ENCODE measurements at places on chromosomes 5 and 9.

DNA sequence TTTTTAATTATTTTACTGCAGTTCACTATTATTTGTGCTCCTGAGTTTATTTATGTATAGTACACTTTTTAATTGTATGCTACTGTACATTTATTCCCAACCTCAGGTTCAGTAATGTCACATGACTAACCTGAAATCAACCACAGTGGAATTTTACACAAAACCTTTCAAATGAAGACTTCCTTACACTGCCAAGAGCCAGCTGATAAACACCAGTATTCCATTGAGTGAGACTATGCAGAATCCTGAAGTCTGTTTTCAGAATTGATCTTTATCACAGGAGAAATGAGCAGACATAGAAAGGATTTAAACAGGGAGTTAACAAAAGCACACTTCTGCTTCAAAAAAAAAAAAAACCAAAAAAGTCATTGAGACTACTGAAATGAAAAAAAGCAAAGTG is 219.5 kb downstream of the PRR16 start:
- DNase-seq, result no peak

- no peak for DNase-seq
Measured at GRCh38 chr9:15512204-15512603, 1.4 kb upstream of the PSIP1 start.

DNA sequence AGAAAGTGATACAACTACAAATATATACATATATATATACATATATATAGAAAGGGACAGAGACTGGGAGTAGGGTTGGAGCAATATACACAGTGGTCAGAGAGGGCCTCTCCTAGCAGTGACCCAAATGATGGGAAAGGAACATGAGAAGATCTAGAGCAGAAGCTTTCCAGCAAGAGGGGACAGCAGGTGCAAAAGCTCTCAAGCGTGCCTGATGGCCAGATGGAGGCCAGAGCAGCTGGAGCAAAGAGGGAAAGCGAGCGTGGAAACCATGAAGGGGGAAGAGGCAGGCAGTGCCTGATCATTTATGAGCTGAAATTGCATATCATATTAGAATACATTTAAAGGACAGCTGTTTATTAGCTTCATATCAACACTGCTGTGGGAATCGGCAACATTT is 7.6 kb upstream of the GRPEL2 start:
- DNase-seq, result no peak

GRCh38 chr9:128540634-128541360 is 11.6 kb upstream of the SPTAN1 start:
- DNase-seq, result peak; percentile 89

DNA sequence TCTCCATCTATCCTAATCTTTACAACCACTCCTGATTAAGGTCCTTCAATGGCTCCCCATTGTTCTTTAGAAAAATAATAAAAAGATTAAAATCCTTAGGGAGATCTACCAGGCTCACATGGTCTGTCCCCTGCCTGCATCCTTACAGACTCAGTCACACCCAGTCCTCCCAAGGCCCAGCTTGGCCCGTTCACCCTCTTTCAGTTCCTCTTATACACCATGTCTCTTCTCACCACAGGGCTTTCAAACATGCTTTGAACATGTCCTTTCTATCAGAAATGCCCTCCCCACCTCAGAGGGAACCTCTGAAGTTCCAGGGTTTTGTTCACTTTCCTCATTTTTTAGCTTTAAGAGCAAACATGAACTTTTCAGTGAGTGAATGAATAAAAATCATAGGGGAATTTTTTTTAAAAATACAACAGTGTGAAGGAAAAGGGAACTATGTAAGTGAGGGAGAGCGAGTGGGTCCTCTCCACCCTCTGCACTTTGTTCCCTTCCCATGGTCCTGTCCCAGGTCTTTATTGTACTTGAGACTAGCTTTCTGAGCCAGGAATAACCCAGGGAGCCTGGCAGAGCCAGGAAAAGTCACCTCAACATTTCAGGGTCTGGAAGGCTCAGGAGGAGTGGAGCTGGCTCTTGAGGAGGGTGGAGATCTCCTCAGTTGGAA is 55.3 kb downstream of the TRPC7 start:
- DNase-seq, result no peak

DNA sequence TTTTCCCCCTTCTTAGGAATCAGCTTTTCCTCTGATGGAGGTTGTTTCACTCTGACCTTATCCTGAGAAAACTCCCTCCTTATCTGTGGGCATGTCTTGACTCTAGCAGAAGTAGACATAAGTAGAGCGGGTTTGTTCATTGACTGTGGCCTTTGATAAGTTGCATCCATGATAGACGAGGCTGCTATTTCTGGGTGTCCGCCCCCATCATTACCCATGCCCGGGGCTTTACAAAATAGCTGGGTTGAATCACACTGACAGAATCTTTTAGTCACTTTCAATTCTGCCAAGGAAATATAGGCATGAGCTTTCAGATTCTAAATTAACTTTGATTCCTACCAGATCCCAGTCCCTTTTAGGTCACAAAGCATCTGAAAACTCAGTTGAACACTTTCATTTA is 223.8 kb downstream of the SEC61B start:
- peak; percentile 78 for DNase-seq

DNA sequence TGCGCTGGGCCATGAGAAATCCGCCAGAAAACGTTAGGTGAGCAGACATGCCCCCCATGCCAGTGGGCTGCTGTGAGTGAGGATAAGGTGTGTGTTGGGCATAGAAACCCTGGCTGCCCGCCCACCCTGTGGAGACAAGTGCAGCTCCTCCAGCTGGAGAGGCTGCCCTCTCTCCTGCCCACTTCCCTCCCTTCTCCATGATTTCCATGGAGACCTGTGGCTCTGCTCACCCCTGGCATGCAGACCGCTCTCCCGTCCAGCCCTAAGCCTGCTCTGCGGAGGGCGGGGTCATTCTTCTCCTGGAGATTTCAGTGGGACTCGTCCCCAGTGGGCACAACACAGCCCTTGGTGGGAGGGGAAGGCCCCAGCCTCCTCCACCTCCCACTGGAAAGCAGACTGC is 133.0 kb upstream of the FAM120A start:
- DNase-seq, result no peak

- peak; percentile 44 for DNase-seq
Measured at GRCh38 chr5:146565764-146566367, 49.9 kb upstream of the GPR151 start.

DNA sequence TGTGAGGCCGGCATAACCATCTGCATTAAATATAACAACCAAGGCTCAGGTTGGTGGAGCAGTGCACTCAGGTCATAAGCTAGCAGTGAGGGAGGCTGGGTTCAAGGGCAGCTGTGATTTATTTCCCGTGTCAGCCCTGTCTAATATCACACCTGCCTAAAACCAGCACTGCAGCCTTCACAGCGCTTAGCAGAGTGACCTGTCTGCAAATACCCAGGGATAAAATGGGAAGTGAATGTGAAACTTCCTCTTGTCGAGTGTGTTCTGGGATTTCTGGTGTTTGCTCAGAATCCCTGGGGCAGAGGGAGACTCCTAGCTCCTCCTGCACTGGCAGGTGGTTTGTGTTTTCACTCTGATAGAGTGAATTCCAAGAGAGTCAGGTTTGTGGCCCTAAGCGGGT is 57.5 kb downstream of the ZNF510 start:
- no peak for DNase-seq

DNA sequence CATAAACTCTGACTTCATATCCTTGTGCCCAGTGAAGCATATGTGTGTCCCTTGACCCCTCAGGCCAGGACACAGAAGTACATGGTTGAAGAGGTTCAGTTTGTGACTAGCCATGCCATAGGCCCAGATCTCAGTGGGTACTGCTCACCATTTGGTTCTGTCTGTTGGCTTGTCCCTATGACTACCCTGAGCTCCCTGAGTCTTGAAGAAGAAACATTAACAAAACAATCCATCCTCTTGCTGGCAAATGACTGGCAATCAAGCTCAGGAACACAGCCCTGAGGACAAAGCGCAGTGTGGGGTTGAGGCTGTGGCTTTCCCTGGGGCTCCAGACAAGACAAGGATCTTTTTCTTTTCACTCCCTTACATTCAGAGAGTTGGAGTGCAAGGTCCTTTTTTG is 46.3 kb downstream of the TNFAIP8 start:
- no peak for DNase-seq

Data from inflammatory macrophage (primary cell).